Neural crest cell (in vitro differentiated cells): ENCODE measurements at places on chromosomes 4 and X. TPM values are rescaled to one million over a fixed set of nuclear protein-coding genes. Genes with fewer than 3 reads are reported as not detected.

GRCh38 chrX:53089224-53089842 lies 4.6 kb upstream of the KANTR start:
- H3K27ac ChIP-seq: no peak overlapping the region
- no peak for DNase-seq

GRCh38 chr4:41512136-41512535 lies 25.8 kb upstream of the LIMCH1 start:
- peaks cover 8% of the 10 kb centered on the region for H3K36me3 ChIP-seq
- H3K27ac ChIP-seq: no peak overlapping the region
- no peak overlapping the region for H3K4me3 ChIP-seq
- no peaks in the 10 kb centered on the region for H3K27me3 ChIP-seq

KIF4A gene
- 57.8 and 58.5 TPM in 2 replicates for total RNA-seq

GRCh38 chr4:16938512-16939040 lies 40.1 kb upstream of the LDB2 start:
- no peak overlapping the region for H3K27ac ChIP-seq
- H3K4me1 ChIP-seq: no peaks in the 10 kb centered on the region
- H3K36me3 ChIP-seq: peaks cover 3% of the 10 kb centered on the region
- H3K4me3 ChIP-seq: no peak overlapping the region
- DNase-seq: no peak
- H3K27me3 ChIP-seq: no peaks in the 10 kb centered on the region

GRCh38 chrX:131795442-131796229 lies 227.5 kb upstream of the STK26 start:
- H3K27me3 ChIP-seq: no peaks in the 10 kb centered on the region
- no peak overlapping the region for H3K27ac ChIP-seq
- H3K36me3 ChIP-seq: peaks cover 29% of the 10 kb centered on the region
- DNase-seq: no peak
- H3K4me3 ChIP-seq: no peak overlapping the region

CA5B gene
- total RNA-seq: 5.7 and 7.1 TPM in 2 replicates
